ENCODE measurements at places on chromosomes 7 and 10.

GRCh38 chr10:120495226-120496009, 38.4 kb downstream of the PLPP4 start:
- peak; percentile 29 for DNase-seq

DNA sequence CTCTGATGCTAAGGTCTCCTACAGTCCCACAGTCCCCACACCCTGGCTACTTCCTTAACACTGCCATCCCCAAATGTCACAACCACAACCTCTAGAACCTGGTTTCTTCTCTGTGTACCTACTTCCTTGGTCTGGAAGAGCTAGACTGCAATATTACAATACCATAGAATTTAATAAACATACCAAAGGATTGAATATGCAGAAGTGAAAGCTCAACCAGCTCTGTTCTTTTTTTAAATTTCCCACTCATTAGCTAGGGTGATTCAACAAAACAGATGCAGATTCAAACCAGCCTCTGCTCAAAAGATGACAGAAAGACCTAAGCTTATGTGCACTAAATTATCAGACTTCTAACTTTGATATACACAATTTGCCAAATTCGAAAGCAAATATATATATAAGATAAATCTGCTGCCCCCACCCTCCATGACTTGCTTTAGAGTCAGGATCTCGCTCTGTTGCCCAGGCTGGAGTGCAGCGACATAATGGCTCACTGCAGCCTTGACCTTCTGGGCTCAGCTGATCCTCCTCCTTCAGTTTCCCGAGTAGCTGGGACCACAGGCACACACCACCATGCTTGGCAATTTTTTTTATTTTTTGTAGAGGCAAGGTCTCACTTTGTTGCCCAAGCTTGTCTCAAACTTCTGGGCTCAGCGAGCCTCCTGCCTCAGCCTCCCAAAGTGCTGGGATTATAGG, 212.6 kb downstream of the CHCHD3 start:
- DNase-seq = no peak

- no peak for DNase-seq
These were observed 33.0 kb downstream of the RAMP3 start for GRCh38 chr7:45190406-45191165.

DNA sequence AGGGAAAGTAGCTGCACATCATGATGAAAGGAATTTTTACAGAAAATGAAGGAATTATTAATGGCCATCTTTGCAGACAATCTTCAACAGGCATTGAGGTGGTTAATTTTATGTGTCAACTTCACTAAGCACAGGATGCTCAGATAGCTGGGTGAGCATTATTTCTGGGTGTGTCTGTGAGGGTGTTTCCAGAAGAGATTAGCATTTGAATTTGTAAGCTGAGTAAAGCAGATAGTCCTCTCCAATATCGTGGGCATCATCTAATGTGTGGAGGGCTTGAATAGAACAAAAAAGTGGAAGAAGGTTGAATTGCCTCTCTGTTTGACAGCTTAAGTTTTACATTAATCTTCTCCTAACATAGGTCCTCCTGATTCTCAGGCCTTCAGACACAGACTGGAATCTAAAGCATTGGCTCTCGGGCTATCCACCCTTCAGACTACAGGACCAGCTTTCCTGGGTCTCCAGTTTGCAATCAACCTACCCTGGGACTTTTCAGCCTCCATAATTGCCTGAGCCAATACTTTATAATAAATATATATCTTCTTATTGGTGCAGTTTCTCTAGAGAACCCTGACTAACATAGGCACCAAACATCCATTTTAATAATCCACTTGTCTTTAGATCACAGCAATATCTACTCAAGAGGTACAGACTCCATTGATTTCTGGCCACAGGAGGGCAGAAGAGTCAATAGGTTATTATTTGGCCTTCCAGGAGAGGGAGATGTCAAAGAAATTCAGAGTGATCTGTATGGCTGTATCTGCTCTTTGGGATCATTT, 10.5 kb upstream of the CRPPA start:
- DNase-seq = peak; percentile 46

DNA sequence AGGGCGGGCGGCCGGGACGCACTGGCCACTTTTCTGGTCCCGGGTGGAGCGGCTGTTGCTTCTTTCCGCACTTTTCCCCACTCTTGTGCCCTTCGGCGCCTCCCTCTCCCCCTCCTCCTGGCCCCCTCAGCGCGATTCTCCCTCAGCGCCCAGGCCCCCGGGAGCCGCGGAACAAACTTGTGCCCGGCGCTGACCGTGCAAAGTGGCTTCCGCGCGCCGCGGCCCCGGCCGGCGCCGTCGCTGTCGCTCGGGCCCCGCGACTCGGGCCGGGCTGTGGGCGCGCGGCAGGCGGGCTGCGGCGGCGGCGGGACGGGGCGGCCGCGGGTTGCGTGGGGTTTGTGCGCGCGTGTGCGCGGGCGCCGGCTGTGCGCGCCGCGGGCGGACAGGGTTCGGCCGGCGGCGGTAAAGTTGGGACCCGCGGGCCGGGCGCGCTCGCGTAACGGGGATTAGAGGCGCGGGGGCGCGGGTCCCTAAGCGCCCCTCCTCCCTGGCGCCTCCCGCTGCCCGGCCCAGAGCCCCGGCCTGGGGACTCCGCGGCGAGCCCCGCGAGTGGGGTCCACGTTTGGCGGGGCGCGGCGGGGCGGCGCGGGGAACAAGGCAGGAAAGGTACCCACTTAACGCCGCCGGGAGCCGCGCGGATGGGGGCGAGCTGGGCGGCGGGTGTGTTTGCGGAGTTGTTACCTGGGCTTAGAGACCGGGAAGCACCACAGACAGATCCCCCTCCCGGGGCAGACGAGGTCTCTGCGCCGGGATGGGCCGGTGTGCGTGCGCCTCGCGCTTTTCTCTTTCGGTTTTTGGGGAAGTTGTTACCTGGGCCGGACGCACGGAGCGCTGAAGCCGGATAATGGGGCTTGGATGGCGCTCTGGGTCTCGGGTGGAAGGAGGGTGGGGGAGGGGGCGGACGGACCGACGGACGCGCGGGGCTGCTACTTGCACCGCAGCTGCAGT, 860 bp downstream of the ZEB1 start:
- no peak for DNase-seq

- DNase-seq = no peak
These were observed 116.3 kb downstream of the WDFY4 start for GRCh38 chr10:48801001-48801421.
